ENCODE measurements at places on chromosomes 1 and 21.

- DNase-seq = no peak
Measured at GRCh38 chr21:16424331-16424751, 694.6 kb downstream of the USP25 start.

DNA sequence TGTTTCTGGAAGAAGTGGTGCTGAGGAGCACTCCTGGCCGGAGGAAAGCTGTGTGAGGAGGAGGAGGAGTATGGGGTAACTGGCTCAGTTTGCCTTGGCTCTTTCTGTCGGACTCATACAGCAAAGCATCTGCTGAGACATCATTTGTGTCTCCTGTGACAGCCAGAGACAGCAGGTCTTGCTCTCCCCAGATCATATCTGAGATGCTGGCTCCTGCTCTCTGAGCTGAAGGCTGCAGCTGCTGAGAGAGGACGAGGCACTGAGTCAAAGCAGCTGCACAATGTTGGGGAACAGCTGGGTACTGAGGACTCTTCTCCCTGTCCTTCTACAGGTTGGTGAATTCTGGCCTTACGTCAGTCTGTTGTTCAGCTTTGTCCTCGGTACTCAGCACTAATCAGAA is 14.3 kb downstream of the OR2B11 start:
- no peak for DNase-seq

- no peak for DNase-seq
Measured at GRCh38 chr1:150280138-150280707, 2.1 kb upstream of the CIART start.

GRCh38 chr1:226181996-226182714 is 4.4 kb downstream of the ACBD3 start:
- DNase-seq = no peak

GRCh38 chr1:226577401-226578180 is 29.0 kb downstream of the STUM start:
- DNase-seq = no peak

DNA sequence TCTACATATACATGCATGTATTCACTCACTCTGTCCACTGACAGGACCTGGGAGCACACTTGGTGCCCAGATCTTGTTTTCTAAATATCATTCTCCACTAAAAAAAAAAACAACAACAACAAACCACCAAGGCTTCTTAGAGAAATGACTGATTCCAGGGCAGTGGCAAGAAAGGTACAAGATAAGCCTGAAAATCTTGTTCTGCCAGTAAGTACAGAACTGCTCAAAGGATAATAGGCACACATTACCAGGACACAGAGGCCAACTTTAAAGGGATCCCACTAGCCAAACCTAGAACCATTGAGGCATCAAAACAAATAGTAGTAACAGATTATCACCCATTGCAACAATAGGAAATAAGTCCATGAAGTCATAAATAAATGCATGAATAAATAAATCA is 10.7 kb downstream of the HSD11B1 start:
- no peak for DNase-seq

DNA sequence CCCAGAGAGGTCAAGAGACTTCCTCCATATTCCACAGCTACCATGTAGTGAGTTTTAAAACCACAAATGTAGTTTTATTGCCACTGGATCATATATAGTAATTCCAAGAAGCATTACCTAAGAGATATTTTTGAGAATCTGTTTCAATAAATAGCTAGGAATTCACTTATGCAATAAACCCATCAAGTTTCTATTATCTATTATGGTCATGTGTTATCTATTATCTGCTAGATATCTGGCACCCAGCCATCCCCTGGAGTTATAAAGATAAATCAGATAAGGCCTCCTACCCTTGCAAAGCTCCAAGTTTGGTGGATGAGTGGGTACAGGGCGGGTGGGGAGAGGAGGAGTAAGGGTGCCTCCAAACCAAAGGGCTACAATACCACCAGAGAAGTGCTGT is 10.3 kb upstream of the VWA5B1 start:
- DNase-seq = no peak

GRCh38 chr1:20589331-20590278 is 708 bp downstream of the CDA start:
- DNase-seq = no peak

DNA sequence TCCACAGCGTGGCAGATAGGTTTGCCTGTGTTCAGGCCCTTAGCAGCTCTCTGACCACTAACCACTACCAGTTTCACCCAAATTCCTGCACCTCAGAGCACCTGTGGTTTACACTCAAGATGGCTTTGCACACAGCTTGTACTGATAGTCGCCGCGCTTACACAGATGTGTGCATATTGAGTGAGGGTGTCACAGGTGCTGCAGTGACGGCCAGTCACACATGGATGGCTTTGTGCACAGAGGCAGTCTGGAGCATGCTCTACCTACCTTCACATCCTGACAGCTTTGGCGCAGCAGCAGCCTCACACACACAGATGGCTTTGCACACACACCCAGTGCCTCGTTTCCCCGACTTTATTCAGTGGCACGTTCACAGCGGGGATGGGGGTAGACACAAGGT is 7.5 kb downstream of the DMAP1 start:
- no peak for DNase-seq

- no peak for DNase-seq
Measured at GRCh38 chr1:116356673-116357072, 16.4 kb upstream of the ATP1A1 start.

GRCh38 chr1:45221716-45222115 is 15.3 kb upstream of the ZSWIM5 start:
- DNase-seq = no peak

DNA sequence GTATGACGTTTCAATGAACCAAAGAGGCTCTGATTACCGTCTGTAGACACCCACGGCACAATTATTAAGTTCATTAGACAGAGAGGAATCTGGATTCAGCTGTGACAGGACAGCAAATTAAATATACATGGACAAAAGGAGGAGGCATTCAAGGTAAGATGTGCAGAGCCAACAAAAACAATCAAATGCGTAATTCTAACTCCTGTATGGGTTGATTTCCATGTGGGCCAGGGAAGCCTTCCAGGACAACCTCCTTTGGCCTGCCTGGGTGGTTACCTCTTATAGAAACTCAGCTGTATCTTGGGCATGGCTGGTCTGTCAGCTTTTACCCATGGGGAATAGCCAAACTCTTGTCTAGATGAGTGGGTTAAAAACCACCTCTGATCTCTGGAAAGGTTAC is 43.8 kb downstream of the CCN1 start:
- no peak for DNase-seq

DNA sequence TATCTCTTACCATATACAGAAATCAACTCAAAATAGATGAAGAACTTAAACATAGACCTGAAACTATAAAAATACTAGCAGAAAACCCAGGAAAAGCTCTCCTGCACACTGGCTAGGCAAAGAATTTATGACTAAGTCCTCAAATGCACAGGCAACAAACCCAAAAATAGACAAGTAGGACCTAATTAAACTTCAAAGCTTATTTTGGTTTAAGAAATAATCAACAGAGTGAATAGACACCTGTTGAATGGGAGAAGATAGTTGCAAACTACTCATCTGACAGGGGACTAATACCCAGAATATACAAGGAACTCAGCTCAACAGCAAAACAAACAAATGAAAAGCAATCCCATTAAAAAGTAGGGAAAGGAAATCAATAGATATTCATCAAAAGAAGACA is 40.7 kb downstream of the WARS2 start:
- DNase-seq = no peak

DNA sequence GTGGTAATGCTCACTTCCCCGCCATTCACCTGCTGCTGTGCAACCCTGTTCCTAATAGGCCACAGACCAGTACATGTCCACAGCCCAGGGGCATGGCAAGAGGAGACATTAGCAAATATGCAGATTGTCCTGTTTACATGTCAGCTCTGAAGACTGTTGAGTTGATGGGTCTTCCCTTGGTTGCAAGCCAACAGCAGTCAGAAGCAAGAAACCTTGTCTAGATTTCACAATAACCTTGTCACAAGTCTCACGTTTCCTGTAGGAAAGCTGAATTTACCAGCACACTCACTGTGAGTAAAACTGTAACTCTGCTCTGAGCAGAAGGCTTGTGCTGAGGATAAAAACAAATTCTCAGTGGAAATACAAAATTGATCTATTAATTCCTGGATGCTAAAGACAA is 195.1 kb downstream of the HLX start:
- no peak for DNase-seq

GRCh38 chr1:227769047-227769935 is 34.1 kb downstream of the SNAP47 start:
- no peak for DNase-seq

- DNase-seq = no peak
Measured at GRCh38 chr1:227343206-227343605, 24.9 kb upstream of the CDC42BPA start.

GRCh38 chr1:228341450-228341813 is 65.2 kb downstream of the TRIM11 start:
- DNase-seq = no peak

GRCh38 chr1:31704271-31705079 is 658 bp upstream of the COL16A1 start:
- DNase-seq = no peak

DNA sequence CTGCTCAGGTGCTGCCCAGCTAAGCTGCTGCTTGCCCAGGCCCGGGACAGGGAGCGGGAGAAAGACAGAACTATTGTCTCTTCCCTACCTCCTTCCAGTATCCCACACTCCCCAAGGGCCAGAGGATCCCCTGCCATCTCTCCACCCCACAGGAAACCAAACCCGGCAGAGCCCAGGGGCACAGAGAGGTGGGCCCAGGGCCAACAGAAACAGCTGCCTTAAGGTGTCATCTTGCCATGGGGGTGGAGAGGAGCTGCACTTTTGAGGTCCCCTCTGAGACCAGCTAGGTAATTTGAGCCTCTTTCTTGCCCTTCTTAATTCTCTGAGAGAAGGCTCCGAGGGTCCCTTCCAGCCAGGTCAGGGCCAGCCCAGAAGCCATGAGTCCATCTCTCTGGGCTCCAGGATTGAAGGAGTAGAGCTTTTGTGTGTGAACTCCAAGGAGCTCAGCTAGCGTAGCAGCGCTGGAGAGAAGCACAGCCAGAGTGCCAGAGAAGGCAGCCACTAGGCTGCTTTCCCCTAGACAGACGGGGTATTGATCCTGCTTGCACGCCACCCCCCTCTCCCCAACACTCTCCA is 9.7 kb upstream of the GPR61 start:
- no peak for DNase-seq

All from CD4-positive, alpha-beta T cell treated with Interleukin-4 for 4 hours (primary cell).